NCI-H1436 (cell line): ENCODE measurements at places on chromosomes 6 and 20.

DNA sequence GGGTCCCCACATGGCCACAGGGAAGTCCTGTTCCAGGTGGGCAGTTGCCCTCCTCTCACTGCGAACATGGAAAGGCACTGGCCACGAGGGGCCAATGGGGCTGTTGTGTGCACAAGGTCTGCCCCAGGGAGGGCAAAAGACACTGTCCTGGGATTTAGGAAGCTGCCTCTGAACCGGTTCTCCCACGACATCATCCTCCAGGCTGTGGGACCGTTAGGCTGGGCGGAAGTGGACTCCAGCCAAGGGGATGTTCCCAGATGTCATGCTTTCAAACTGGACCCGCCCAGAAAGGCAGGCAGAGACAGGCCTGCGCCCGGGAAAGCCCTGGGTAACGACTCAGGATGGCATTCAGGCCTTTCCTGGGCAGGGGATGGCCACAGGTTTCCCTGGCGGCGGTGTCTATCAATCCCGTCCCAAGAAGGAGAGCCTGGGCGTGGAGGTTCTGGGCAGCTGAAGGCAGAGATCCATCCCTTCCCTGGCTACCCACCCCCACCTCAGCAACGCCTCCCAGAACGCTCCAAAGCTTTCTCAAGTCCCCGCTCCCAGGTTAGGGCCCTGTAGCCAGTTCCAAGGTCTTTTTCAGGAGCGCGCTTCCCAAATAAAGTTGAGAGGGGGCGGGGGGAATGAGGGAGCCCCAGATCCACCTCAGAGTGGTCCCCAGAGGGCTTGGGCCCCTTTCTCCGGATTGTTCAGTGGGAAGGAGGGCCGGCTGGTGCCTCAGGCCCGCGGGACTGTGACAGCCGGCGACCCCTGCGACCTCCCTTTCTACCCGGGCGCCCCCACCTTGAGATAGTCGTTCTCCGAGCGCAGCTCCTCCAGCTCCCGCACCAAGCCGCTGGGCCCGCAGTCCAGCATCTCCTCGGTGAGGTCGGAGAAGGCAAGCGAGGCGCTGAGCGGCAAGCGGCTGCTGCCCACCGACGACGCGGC is 13.8 kb upstream of the TLDC2 start:
- no peak for DNase-seq

DNA sequence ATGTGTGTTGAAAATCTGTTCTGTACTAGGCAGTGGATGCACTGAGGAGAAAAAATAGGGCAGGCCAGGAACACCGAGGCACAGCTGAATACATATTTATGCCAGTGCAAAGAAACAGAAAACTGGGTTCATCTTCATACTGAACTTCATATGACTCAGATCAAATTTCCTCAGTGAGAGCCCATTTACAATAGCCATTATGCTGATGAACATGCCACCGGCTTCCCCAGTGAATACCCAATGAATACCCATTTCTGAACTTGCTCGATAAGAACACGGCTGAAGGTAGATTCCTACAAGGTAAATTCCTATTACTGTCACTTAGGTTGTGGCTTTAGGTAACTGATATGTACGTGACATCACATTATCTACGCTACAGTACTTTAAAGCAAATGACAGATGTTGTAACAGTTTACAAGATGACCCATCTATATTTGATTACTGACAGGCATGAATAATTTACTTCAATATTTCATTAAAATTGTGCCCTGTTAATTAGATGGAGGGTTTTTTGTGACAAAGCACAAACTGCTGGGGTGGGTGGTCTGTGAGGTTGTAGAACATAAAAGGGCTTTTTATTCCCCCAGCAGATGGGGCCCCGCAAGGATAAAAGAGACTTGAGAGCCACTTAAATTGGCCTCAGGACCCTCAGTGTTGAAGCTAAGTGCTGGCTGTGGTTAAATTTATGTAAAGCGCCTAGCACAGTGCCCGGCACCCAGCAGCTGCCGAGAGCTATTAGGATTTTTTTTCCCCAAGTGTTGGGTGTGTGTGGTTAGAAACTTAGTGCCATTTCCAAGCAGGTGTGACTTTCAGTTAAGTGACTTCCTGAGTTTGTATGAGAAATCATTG is 264.5 kb downstream of the CD83 start:
- no peak for DNase-seq

DNA sequence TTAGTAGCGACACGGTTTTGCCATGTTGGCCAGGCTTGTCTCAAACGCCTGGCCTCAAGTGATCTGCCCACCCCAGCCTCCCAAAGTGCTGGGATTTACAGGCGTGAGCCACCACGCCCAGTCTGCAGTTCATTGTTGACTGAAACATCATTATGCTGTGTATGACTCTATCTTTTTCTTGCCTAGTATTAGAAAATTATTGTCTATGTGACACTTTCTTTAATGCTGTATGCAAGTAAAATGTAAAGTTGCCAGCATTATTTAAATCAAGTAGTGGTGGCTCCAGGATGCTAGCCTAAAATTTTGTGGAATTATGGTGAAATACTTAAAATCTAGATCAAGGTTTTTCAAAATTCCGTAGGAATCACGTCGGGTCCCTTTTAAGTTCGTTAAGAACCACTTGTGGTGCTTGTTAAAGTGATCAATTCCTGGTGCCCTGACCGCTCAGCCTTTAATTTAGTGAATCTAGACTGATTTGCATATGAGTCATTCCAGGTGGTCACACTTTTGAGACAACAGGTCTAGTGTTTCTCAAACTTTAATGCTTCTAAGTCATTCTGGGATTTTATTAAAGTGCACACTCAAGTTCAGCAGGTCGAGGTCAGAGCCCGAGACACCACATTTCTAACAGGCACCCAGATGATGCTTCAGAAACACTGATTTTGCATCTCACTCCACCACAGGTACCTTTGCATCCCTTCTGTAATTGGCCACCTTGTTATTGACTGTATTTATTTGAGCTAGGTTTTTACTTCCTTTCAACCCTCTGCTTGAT is 132.6 kb upstream of the MTHFD1L start:
- DNase-seq, result no peak

- no peak for DNase-seq
These were observed 1.4 kb upstream of the SCRT2 start for GRCh38 chr20:676967-677366.

- DNase-seq, result peak; percentile 72
These were observed 22.5 kb downstream of the MOCS3 start for GRCh38 chr20:50980851-50981713.

- no peak for DNase-seq
These were observed 183.1 kb downstream of the PRDM13 start for GRCh38 chr6:99789767-99790166.

DNA sequence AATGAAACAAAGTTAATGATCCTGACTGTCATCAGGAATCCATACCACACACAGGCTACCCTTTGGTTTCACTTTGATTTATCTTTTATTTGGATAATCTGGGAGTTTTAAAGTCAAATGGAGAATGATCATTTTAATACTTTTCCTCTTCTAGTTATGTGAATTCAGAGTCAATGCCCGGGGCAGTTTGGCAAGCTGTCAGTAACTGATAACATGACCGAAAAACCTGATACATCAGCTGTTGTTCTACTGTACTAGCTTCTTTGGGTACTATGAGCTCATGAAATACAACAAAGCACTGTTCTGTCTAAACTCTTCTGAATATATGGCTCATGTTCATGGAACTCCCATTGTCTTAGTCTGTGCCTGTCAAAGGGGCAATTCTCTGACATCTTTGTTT is 30.2 kb downstream of the KLHL31 start:
- no peak for DNase-seq

DNA sequence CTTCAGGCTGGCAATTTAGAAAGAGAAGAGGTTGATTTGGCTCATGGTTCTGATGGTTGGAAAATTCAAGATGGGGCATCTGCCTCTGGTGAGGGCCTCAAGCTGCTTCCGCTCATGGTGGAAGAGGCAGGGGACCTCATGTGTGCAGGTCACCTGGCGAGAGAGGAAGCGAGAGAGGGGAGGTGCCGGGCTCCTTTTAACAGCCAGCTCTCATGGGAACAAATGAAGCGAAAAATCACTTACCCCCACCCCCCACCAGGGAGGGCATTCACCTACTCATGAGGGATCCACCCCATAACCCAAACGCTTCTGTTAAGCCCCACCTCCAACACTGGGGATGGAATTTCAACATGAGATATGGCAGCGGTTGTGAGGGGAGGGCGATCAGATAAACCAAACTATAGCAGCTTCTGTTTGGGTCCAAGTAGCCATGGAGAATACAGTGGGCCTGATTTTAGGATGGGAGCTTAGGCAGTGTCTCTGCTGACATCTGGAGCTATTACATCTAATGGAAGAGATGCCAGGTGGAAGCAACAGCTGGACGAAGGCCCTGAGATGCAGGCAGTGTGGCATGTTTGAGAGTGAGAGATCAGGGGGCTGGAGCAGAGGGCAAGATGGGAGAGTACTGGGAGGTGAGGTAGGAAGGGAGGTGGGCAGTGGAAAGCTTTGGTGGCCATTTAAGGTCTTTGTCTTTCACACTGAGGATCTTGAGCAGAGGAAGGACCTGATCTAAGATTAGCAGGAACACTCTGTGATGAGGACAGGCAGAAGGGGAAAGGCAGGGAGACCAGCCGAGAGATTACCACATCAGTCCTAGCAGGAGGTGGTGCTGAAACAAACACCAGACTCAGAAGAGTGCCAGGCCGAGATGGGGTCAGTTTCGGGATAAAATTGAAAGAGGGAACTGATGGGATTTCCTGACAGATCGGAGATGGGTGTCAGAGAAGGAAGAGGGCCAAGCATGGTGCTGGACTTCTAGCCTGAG is 161.8 kb downstream of the NFATC2 start:
- DNase-seq, result no peak

DNA sequence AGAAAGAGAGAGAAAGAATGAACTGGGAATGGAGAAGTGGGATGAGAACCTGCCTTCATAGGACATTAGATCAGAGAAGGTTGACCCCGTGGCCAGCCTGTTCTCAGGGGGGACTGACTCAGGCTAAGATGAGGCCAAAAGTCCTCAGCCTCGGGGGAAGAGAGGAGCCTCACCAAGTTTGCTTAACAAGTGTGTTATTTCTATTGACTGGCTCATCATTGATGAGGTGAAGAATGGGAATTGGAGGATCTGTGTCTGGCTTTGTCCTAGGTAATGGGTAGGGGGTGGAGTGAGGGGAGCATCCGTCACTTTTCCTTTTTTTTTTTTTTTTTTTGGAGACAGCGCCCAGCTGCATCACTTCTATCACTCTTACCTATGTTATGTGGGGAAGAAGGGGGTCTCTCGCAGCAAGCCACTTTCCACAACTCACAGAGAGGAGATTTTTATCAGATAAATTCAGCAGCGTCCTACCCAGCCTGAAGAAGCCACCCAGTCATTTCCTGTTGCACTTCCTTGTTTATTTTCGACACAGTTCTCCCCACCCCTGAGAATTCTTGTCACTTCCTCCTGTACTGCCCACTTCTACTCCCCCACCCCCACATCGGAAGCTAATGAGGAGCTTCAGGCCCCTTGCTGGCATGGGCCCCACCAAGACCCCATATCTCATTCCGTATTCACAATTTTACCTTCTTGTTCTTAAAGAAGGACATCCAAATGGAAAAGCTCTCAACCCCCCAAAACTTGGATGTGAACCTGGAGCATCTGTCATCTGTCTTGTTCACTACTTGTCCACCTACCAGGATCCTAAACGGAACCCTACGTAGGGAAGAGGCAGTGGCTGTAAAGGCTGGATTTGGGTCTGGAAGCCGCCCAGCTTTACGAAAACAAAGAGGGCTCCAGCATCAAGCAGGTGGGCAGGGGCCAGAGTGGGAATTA is 2.8 kb upstream of the RNASET2 start:
- DNase-seq, result no peak

DNA sequence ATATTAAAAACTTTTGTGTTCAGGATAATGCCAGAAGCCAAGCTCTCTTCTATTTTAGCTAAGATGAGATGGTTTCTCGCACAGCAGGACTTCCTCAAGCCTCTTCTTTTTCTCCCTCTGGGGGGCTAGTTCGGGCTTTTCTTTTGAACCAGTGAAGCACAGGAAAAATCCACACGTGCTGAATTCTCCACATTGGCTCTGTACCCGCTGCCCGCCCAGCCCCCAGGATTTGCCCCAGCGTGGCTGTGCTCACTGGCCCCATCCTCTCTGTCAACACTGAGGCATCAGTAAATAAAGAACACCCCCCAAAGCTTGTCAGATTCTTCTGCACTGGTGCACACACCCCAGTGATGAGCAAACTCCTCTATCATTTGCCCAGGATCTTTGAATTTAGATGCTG is 232.8 kb downstream of the ZNF217 start:
- DNase-seq, result no peak

DNA sequence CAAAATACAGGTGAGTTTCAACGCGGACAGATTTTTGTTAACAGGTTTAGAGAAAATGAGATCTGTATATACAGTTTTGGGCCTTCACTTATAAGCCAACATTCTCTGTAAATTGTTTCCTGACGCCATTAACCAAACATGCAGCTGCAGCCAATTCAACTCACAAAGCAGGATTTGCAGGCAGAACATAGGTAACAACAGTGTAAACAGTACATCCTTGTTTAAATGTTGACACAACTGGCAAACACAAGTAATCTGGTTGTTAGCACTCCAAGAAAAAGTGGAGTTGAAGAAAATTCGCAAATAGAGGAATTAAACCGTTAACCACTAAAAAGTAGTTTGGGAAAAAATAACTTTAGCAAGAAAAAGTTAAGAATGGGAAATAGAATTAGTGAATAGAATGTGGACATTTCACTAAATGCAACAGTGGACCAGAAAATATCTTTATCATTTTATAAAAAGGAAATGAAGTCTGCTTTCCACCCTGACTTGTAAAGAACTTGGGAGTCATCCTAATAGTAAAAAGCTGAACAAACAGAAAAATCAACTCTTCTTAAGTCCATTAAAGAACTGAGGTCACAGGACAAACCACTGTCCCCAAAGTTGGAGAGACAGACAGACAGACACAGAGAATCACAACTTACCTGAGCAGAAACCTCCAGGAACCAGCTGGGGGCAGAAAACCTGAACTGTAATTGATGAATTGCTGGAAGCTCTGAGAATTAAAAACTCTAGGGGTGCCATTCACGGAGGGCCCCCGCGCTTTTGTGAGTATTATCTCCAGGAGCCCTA is 10.1 kb downstream of the SMIM28 start:
- DNase-seq, result peak; percentile 33

- no peak for DNase-seq
These were observed 23.8 kb upstream of the SMOC2 start for GRCh38 chr6:168417191-168417590.

DNA sequence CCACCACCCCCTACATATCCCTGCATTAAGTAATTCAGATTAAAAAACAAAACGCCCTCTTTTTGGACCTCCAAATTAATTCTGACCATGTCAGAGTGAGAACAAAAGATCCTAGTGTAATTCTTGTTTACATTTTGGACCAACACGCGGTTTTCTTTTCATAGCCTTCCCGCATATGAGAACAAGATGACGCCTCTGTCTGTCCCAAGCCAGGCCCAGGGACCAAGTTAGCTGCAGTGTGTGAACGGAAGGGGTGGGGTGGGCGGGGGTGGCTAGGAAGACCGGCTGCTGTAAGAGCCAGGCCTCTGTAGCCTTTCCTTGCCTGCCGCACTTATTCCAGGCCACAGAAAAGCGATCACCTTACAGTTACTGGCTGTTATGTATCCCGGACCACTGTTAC is 68.0 kb downstream of the PLCG1 start:
- DNase-seq, result no peak

GRCh38 chr6:37625591-37626374 is 71.9 kb downstream of the MDGA1 start:
- DNase-seq, result no peak

GRCh38 chr6:115612796-115613479 is 447.8 kb downstream of the FRK start:
- DNase-seq, result no peak

- no peak for DNase-seq
These were observed 519.2 kb upstream of the MAP3K7 start for GRCh38 chr6:91106083-91106482.

GRCh38 chr6:144661116-144661806 is 376.1 kb downstream of the UTRN start:
- no peak for DNase-seq
